Iris pigment epithelial cell (primary cell): ENCODE measurements at places on chromosomes 13 and 19.

DNA sequence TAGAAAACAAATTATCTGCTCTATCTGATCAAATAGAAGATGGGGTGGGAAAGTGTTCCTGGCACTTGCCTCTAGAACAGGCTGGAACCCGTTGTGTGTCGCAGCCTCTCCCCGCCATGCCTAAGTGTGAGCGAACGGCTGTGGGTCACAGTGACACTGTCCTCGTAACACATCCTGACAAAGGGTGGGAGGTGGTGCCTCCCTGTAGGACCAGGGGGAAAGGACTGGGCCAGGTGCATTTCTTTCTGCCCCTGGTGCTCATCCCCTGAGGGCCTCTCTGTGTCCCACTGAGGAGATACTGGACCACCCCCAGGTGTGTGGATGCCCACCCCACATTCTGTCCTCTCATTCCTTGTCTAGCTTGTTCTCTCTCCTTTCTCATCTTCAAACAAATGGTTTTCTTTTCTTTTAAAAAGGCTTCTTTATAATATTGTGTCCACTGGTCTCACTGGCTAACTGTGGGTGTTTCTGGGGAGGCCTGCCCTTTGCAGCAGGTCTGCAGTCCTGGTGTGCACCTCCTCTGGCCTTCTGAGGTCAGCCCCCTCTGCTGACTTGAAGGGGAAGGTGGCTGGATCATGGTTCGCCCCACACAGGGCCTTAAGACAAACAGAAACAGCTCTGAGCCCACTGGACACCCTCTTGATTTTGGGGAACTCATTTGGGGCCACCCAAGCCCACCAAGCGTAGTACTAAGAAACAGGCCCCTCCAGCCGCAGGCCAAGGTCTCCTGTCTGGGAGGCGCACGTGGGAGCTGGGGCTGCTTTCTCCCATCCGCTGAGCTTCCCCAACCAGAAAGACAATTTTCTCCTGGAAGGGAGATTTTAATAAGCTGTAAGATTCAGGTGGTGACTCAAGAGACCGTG is 152.5 kb upstream of the SOX1 start:
- DNase-seq, result no peak

DNA sequence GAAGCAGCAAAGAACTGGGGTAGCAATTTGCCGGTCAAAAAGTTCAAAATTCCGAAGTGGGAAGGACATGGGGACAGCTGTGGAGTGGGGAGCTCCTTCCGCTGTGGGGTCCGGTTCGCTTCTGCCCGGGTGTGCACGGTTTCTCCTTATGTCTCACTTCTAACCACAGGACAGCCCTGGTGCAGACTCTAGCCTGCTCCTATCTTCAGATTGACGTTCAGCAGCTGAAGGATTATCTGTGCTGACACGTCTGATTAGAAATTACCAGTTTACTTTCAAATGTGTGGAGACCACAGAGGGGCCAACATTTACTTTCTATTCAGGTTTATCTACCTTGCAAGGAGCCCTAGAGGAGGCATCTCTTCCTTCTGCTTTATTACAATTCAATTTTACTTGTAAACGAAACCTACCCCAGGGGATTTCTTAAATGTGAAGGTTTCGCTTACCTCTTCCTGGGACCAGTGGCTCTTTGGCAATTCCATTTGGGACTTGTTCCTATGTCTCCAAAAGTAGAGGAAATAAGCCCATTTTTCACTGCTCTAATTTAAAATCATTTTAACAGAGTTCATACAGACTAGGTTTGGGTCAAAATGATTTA is 27.3 kb downstream of the LHFPL6 start:
- DNase-seq, result no peak

DNA sequence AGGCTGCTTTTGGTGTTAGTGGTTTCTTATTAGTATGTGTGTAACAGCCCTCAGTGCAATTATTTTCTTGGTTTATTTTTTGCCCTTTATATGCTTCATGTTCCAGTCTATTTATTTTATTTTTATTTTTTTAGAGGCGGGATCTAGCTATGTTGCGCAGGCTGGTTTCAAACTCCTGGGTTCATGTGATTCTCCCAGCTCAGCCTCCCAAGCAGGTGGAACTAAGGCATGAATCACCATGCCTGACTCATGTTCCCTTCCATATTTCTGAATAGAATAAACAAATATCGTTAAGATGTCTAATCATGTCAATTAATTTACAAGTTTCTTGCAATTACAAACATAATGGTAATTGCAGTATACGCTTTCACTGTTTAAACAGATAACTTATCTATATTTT is 11.7 kb downstream of the SKA3 start:
- DNase-seq, result peak; percentile 72

- DNase-seq, result peak; percentile 55
Observed at GRCh38 chr13:31236211-31236786, 36.5 kb downstream of the B3GLCT start.

GRCh38 chr13:70668983-70669382 is 560.7 kb upstream of the KLHL1 start:
- DNase-seq, result peak; percentile 55

GRCh38 chr13:41150058-41150457 is 17.5 kb upstream of the KBTBD6 start:
- no peak for DNase-seq

DNA sequence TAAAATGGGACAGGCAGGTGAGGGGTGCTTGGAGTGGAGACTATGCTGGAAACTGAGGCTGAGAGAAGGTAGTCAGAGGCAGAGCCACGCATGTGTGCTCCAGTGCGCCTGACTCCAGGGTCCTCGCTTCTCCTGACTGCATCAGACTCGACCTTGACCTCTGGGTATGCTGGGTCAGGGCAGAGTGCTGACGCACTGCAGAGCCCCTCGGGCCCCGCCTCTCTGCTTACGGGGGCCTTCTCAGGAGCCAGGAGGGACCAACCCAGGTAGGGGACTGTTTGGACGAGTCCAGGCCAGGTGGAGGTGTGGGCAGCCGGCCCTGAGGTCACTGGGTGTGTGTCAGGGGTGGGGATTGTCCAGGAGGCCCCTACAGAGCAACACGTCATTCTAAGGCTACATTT is 22.9 kb upstream of the SLC7A10 start:
- no peak for DNase-seq

DNA sequence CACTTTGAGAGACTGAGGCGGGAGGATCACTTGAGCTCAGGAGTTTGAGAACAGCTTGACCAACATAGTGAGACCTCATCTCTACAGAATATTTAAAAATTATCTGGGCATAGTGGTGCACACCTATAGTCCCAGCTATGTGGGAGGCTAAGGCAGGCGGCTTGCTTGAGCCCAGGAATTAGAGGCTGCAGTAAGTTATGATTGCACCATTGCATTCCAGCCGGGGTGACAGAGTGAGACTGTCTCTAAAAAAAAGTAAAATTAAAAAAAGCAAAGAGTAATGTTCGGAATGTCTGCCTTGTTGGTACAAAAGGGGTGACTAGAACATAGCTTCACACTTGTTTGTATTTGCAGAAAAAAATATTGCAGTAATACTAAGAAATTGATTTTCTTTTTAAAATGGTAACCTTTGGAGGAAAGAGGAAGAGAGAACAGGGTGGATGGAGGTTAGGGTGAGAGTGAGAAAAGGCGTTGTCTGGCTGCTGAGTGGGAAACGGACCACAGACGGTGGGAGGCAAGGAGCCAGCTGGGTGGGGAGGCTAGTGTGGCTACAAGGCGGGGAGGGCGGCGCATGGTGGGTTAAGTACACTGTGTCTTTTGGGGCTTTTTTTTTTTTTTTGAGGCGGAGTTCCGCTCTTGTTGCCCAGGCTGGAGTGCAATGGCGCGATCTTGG is 10.2 kb downstream of the PPP1R14A start:
- peak; percentile 45 for DNase-seq

- DNase-seq, result no peak
Observed at GRCh38 chr19:3145909-3146676, 10.3 kb downstream of the GNA15 start.

DNA sequence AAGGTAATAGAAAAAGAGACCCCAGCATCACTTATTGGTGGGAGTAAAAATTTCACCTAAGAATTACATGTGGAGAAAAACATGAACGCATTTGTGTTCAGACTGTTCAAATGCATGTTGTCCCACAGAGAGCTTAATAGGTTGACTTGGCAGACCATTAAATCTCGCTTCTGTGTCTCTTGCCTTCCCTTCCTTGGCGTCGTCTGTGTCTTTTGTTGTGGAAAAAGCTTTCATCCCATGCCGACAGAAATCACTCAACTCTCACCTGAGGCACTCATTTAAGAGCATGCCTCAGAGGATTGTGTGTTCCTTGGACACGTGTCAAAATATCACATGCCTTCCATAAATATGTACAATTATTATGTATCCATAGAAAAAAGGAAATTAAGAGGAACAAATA is 24.4 kb upstream of the CACNA1A start:
- DNase-seq, result no peak

- DNase-seq, result no peak
Observed at GRCh38 chr13:30156826-30157615, 150.3 kb downstream of the KATNAL1 start.
